ENCODE measurements at places on chromosomes 5 and 9.

DNA sequence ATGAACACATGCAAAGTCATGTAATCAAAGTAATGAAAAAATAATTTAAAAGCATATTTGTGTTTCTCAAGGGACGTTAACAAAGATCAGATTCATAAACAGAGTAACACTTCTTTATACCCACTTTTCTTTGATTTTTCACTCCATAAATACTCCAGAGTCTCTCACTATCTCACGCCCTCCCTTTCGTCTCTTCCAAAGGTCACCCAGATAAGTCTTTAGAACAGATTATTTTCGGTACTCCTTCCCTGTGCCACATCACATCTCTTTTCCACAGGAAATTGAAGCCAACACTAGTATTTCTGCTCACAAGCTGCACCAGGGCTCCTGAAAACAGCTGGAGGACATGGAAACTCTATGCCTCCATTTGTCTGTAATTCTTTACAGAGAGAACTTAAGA lies 15.4 kb upstream of the ALDOB start:
- DNase-seq, result no peak

- no peak for DNase-seq
Observed at GRCh38 chr5:55324006-55324405, 16.2 kb downstream of the MTREX start.

DNA sequence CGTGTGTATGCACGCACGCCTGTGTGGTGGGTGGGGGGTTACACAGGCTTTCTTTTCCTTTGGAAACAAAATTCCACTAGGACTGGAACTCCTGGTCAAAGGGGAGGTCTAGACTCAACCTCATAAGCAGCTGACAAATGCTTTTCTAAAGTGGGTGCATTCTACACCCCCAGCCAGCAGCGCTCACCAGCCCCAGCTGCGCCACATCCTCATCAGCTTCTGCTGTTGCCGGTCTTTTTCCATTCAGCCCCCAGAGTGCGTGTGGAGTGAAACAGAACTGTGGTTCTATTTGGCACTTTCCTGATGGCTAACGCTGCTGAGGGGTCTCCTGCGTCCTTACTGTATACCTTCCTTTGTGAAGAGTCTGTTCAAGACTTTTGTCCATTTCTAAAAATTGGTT lies 77.6 kb upstream of the SARDH start:
- no peak for DNase-seq

- DNase-seq, result no peak
Observed at GRCh38 chr5:107361945-107362344, 308.8 kb downstream of the EFNA5 start.

- no peak for DNase-seq
Observed at GRCh38 chr9:118984607-118985006, 384.6 kb downstream of the BRINP1 start.

DNA sequence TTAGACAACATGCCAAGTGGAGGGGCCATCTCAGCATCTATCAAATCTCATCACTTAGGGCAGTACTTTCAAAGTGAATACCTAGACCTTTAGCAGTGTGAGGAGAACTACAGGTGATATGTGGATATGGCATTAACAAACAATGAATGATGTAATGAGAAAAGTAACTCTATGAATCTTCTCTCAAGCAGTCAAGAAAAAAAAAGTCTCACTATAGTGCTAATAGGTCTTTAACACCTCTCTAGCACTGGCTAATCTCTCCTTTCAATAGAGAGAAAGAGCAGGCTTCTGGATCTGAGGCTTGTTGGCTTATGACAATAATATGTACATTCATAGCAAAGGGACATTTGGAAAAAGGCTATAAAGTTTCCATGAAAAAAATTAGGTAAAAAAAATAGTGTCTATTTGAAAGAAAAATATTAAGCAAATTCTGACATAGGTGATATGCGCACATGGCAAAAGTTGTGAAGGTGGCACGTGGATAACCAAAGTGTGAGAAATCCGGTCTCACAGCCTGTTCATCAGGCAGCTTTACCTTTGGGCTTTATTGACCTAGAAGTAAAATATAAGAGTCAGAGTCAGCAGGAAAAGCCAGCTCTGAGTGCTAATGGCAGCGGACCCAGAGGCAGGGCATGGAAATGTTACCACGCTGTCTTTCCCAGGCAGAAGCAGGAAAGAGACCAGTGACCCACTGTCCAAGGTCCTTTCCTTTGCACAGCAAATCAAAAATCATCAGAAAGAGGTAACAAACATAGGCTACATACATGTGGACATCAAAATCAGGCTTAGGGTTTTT lies 203.4 kb downstream of the EFNA5 start:
- no peak for DNase-seq

DNA sequence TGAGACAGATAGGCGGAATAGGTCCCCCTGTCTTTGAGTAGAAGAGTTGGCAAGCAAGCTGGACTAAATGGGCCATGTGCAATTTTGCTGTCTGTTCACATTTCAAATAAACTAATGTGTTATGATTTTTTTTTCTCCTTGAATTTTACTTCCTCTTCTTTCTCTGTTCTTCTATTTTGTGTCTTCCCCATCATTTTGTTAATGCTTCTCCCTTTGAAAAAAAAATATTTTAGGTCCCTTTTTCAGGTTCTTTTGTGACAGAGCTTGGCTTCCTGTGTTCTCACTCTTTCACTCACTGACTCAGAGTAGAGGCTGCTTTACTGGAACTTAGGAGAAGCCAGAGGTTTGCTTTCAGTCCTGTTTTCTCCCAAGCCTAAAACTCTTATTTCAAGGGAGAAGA lies 48.1 kb downstream of the PTCD2 start:
- DNase-seq, result no peak

DNA sequence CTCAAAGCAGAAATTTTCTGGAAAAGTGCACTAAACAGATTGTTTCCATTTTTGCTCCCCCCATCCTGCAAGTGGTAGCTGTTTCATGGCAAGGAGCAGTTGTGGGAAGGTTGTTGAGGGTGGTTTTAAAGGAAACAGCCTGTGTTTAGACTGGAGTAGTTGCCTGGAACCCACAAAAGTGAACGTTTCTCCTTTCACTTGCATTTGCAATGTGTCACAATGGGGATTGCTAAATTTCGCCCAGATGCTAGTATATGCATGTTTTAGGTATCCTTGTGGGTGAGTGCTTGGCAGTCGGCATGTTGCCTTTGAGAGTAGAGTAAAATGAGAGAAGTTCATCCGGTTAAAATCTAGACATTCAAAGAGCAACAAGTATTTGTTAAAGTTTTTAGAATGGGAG lies 1099.9 kb upstream of the DMAC1 start:
- DNase-seq, result no peak

- DNase-seq, result no peak
Observed at GRCh38 chr5:117559005-117559844, 984.6 kb upstream of the SEMA6A start.

- peak; percentile 32 for DNase-seq
Observed at GRCh38 chr9:134216961-134217360, 52.6 kb upstream of the RNU6ATAC start.

- no peak for DNase-seq
Observed at GRCh38 chr9:16052757-16053530, 500.1 kb downstream of the CCDC171 start.

DNA sequence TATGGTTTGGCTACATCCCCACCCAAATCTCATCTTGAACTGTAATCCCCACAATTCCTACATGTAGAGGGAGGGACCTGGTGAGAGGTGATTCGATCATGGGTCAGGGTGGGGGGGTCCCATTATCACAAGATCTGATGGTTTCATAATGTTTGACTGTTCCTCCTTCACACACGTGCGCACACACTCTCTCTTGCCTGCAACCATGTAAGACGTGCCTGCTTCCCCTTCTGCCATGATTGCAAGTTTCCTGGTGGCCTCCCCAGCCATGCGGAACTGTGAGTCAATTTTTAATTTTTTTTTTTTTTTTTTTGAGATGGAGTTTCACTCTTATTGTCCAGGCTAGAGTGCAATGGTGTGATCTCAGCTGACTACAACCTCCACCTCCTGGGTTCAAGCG lies 27.0 kb downstream of the FAM169A start:
- DNase-seq, result no peak

DNA sequence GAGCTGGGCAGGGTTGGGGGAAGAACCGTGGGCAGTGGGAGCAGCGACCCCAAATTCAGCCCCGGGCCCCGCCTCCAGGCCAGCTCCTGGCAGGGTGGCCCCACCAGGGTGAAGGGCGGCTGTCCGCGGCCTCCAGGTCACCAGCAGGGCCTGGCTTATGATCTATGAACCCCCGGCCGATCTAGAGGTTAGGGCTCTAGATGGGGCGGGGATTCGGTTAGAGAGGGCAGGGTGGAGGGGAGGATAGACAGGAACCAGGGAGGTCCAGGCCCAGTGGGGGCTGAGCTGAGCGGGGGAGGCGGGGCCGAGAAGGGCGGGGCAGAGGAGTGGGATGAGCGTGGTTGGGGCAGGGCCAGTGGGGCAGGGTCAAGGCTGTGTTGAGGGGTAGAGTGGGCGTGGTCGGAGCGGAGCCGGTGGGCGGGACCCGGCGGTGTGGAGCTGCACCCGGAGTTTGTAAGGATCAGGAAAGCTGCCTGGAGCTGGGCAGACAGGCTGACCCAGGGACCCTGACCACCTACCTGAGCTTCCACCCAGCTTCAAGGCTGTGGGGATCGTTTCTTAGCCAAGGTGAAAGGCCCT lies 29.3 kb upstream of the OBP2B start:
- peak; percentile 84 for DNase-seq

GRCh38 chr5:62794456-62794855 lies 215.8 kb downstream of the LRRC70 start:
- no peak for DNase-seq

GRCh38 chr9:128393970-128394369 lies 22.8 kb downstream of the URM1 start:
- DNase-seq, result no peak

- DNase-seq, result no peak
Observed at GRCh38 chr9:20538092-20538491, 84.2 kb downstream of the MLLT3 start.

- DNase-seq, result no peak
Observed at GRCh38 chr5:143775258-143775657, 36.7 kb upstream of the HMHB1 start.

DNA sequence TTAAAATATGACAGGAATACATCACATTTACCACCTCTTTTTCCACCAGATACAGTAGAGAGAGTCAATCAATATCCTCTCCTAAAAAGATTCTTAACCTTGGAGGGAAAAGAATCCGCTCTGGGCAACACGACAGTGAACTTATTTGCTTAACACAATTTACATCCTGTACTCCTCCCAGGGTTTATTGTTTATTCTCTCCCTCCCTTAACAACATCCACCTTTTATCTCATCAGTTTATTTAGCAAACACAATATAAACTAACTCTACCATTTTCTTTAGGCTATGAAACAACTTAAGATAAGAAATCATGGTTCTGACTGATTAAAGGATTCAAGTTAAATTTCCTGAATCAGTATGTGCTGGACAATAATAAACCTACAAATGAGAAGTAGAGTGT lies 50.9 kb downstream of the CERT1 start:
- no peak for DNase-seq

DNA sequence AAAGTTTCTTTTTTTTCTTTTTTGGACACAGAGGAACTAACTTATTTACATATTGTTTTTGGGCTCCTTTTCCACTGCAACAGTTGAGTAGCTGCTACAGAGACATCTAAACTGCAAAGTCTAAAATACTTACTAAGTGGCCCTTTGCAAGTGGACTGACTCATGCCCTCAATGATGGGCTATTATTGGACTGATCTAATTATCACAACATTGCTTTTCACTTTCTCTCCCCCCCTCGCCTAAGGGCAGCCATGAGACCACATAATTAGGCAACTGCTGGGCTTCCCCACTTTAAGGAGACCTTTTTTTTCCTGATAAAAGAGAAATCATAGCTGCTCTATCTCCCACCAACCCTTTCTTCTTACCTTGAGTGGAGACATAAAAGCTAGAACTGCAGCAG lies 47.0 kb downstream of the PLK2 start:
- no peak for DNase-seq

DNA sequence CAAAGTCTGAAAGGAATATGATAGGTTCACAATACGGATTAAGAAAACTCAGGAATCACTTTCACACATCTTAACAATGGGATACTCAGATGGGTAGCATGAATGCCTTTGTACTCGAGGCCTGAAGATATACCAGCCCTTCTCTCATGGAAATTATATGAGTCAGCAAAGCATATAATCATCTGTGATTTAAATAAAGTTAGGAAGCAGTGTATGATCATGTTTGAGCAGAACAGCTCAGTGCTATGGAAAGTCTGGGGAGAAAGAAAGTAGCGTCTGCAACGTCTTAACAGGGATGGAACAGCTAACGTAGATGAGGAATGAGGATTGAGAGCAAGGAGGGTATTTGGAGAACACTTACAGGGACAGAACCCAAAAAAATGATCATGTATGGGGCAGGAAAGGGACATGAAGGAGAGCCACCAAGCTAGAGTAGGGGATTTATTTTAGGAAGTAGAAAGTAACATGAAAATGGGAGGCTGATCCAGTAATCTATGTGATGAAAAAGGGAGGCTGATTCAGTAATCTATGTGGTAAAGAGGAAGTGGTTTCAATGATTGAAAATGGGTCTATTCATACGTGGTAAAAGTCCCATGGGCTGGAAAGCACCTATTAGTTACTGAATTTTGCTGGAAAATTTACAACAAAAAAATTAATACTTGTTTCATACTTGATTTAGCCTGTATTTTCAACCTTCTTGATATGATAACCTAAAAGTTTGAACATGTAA lies 85.9 kb downstream of the GNA14 start:
- no peak for DNase-seq

- no peak for DNase-seq
Observed at GRCh38 chr5:130066644-130067043, 162.4 kb downstream of the CHSY3 start.

GRCh38 chr5:6342689-6343315 lies 35.5 kb downstream of the MED10 start:
- DNase-seq, result no peak

- DNase-seq, result no peak
Observed at GRCh38 chr5:9148242-9148641, 397.6 kb downstream of the SEMA5A start.

DNA sequence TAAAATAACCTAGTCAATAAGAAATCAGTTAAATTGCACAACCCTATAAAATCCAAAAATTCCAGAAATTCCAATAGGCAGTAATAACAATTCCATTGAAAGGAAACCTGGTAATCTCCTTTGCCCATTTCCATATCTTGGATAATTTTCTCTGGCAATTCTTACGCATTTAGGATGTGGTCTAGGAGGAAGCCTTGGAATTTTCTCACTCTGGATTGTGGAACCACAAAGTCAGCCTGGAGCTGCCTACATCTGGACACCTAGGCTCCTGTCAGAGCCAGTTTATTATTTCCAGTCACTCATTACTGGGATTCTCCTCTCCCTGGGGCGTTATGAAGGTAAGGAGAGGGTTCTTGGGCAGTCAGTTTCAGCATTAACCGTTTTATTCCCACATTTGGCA lies 40.3 kb upstream of the GNE start:
- DNase-seq, result no peak

All from kidney (tissue), 22 donors.